ENCODE measurements at places on chromosomes 3 and 15. TPM values are rescaled to one million over a fixed set of nuclear protein-coding genes. Genes with fewer than 3 reads are reported as not detected.
A peak's percentile ranks its signal among the peaks of the same experiment; 100 is the strongest.

GRCh38 chr3:178436773-178437172, 99.5 kb upstream of the KCNMB2 start:
- DNase-seq: no peak

- no peak for DNase-seq
These were observed 44.1 kb downstream of the TNIK start for GRCh38 chr3:171416061-171416460.

GRCh38 chr3:111695636-111696117, 100.5 kb upstream of the ZBED2 start:
- no peak for DNase-seq

DNA sequence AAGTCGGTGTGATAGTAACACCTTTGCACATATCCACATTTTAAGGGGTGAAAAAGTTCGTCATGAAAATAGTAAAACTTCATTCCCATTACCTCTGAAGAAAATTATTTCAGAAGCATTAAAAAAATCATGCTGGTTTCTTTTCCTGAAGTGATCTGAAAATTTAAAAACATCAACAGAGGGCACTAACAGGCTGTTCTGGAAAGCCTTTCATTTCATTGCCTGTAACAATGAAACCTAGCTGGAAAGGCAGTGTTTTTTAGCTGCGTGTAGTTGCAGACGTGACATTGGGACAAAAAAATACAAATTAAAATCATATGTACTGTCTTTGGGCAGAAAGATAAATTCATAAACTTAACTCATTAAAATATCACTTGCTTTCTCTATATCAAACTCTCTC, 993.8 kb downstream of the GBE1 start:
- DNase-seq: no peak

Gene C3orf22
- not detected for total RNA-seq

Gene NDUFAF3
- 115 TPM for total RNA-seq

- DNase-seq: no peak
These were observed 24.9 kb upstream of the THRB start for GRCh38 chr3:24519368-24520100.

DNA sequence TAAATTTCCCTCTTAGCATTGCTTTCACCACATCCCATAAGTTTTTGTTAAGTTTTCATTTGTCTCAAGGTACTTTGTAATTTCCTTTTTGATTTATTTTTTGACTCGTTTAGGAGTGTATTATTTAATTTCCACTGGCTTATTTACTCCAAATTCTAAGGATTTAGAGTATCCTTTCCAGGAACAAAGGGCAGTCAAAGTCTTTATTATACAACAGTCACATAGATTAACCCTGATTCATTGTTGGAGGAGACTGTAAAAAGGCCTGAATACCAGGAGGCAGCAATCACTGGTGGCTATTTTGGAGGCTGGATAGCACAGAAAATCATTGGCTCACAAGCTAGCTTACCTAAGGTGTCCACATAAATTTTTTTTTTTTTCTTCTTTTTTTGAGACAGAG, 39.9 kb downstream of the OIP5 start:
- DNase-seq: no peak

Gene FILIP1L
- 0.24 TPM for total RNA-seq

DNA sequence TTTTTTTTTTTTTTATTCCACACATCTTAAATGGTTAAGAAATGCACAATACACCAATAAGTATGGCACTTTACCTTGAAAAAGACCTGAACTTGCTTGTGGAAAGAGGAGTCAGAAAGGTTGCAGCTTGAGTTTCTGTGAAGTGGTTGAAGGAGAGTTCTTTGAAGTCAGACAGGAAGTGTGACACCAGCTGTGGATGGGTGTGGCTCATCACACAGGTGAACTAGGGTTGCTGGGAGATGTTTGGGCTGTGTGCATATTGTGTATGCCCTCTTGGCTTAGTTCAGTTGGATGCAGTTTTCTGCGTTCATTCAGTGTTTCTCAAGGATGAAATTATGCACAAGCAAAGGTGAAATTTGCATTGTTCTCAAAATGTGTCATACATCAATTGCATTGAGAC, 6.3 kb downstream of the AEN start:
- DNase-seq: peak; percentile 87

Gene PLSCR4
- total RNA-seq: not detected

Gene REC114
- total RNA-seq: not detected
